ENCODE measurements at places on chromosomes 7 and 10. TPM values are rescaled to one million over a fixed set of nuclear protein-coding genes. Genes with fewer than 3 reads are reported as not detected.

DNA sequence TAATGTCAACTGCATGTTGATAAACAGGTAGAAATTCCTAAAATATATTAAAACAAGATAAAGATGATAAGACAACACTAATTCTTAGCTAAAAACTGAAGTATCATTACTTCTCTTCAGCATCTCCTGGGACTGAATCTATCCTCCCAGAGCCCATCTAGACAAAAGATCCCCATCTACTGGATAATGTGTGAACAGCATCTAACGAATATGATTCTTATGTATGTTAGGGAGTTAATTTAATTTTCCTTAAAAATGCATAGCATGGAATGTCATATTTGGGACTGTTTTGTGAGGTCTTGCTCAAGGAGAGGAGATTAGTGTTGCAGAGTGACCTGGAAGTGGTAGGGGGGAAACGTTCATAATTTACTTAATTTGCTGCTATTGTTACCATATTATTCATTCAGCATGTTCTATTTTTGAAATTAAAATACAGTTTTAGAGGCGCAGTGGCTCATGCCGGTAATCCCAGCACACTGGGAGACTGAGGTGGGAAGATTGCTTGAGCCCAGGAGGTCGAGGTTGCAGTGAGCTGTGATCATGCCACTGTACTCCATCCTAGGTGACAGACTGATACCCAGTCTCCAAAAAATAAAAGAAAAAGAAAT lies 305.1 kb upstream of the CSTF2T start:
- no peaks in the 10 kb centered on the region for H3K4me1 ChIP-seq
- no peak overlapping the region for H3K4me3 ChIP-seq
- no peaks in the 10 kb centered on the region for H3K36me3 ChIP-seq
- no peak overlapping the region for H3K27ac ChIP-seq
- no peaks in the 10 kb centered on the region for H3K27me3 ChIP-seq

DNA sequence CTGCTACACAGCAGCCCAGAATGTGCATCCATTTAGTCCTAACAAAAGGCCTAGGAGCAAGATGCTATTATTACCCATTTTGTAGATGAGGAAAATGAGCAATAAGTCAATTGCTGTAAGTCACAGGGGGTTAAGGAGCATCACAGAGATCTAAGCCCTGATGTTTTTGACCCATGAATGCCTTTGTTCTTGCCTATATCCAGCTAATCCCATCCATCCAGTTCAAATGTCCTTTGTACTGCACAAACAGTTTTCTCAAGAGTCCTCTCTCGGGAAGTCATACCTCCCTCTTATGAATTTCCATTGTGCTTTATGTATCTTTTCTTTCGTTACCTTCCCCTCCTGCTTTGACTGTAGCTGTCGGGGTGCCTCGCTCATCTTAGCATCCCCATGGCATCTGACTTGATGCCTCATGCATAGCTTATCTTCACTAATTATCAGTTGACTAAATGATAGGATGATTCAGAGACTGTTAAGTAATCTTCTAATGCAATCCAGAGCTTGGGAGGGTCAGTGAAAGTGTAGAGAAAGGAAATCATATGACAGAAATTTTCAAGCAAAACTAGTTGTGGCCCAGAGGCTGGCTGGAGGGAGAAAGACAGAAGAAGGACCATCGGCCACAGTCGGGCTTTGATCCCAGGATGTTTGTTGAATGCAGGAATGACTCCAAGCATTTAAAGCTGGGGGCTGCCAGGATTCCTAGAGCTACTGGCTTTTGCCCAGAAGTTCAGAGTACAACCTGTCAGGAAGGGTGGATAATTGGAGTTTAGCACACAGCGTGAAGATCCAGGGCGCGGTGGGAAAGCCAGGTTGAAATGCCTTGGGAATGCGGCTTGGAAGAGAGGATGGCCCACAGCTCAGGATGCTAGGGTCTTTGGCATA lies 23.5 kb downstream of the BLVRA start:
- no peaks in the 10 kb centered on the region for H3K36me3 ChIP-seq
- peak overlapping the region; percentile 17 for H3K4me3 ChIP-seq
- H3K27me3 ChIP-seq, result no peaks in the 10 kb centered on the region
- no peak for DNase-seq

DNA sequence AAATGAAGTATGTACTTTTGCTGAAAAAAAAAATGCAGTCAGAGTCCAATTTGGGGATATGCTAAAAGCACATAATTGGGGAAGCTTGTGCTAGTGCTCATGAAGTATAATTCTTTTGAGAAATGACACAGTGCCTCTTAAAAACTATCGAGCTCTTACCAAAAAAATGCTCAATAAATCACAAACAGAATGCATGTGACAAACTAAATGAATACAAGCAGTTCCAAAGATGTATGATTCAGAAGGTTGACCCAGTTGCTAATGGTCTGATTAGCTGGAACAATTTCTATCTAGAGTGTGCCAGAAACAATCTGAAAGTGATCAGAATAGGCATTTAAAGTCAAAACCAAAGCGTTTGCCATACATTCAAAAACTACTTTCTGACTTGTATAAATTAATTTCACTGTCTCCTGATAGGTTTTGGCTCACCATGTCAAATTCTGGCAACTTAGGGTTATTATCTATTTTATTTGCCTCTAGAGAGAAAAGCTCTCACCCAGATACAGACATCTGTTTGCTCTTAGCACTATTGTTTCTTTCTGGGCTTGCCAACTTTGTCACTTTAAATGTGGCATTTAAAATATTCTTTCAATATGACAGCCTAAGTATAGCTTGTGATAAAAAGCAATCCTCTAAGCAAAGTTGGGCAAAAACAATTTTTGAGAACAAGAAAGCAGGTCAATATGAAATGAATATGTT lies 114.7 kb upstream of the AHR start:
- H3K27ac ChIP-seq, result no peak overlapping the region
- H3K4me3 ChIP-seq, result no peak overlapping the region
- no peaks in the 10 kb centered on the region for H3K27me3 ChIP-seq

Gene EBLN1
- not detected for total RNA-seq

Gene FKBP14
- 5.2 TPM for total RNA-seq

GRCh38 chr10:79438699-79439085 lies 6.7 kb downstream of the ZCCHC24 start:
- no peaks in the 10 kb centered on the region for H3K27me3 ChIP-seq
- peaks cover 2% of the 10 kb centered on the region for H3K4me1 ChIP-seq
- no peaks in the 10 kb centered on the region for H3K36me3 ChIP-seq
- no peak for DNase-seq
- no peak overlapping the region for H3K4me3 ChIP-seq
- H3K27ac ChIP-seq, result no peak overlapping the region

GRCh38 chr10:110698782-110699201 lies 54.7 kb downstream of the RBM20 start:
- H3K4me1 ChIP-seq, result no peaks in the 10 kb centered on the region
- no peaks in the 10 kb centered on the region for H3K27me3 ChIP-seq
- no peak overlapping the region for H3K27ac ChIP-seq
- no peak for DNase-seq
- H3K36me3 ChIP-seq, result no peaks in the 10 kb centered on the region

- H3K4me3 ChIP-seq, result no peak overlapping the region
- H3K27ac ChIP-seq, result no peak overlapping the region
These were observed 225.9 kb downstream of the LRMDA start for GRCh38 chr10:75657351-75657750.

DNA sequence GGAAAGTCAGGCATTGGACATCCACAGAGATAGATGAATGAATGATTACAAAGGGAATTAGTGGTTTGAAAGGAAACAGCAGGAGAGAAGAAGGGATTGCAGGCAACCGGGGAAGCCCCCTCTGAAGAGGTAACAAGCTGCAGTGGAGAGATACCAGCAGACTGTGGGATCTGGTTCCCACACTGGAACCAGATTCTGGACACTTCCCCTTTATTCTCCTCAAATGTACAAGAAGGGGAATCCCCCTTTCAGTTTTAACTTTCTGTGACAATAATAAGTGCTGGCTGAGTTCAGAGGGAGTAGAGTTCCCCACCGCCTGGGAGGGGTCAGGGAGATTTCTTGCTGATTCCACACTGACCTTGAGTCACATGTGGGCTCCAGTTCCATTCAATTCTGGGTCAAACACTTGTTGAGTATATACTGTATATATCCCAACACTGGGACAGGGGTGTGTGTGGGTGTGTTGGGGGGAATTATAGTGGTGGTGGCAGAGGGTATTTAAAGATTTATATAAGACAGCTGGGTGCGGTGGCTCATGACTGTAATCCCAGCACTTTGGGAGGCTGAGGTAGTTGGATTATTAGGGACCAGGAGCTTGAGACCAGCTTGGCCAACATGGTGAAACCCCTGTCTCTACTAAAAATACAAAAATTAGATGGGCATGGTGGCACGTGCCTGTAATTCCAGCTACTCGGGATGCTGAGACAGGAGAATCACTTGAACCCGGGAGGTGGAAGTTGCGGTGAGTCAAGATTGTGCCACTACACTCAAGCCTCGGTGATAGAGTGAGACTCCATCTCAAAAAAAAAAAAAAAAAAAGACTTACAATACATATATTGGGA lies 16.5 kb upstream of the DDIT4 start:
- peak overlapping the region; percentile 82 for H3K27ac ChIP-seq
- H3K4me3 ChIP-seq, result no peak overlapping the region
- no peaks in the 10 kb centered on the region for H3K27me3 ChIP-seq
- no peak for DNase-seq

GRCh38 chr10:35035606-35036005 lies 54.5 kb downstream of the CUL2 start:
- no peaks in the 10 kb centered on the region for H3K4me1 ChIP-seq
- no peaks in the 10 kb centered on the region for H3K27me3 ChIP-seq
- DNase-seq, result no peak
- no peak overlapping the region for H3K27ac ChIP-seq
- no peaks in the 10 kb centered on the region for H3K36me3 ChIP-seq

Gene DKK1
- not detected for total RNA-seq

- DNase-seq, result no peak
- no peak overlapping the region for H3K27ac ChIP-seq
- no peaks in the 10 kb centered on the region for H3K27me3 ChIP-seq
- H3K4me1 ChIP-seq, result no peaks in the 10 kb centered on the region
- no peak overlapping the region for H3K4me3 ChIP-seq
- peaks cover 80% of the 10 kb centered on the region for H3K36me3 ChIP-seq
These were observed 14.9 kb downstream of the MAD1L1 start for GRCh38 chr7:2217716-2218443.

- peak overlapping the region; percentile 19 for H3K27ac ChIP-seq
- no peaks in the 10 kb centered on the region for H3K27me3 ChIP-seq
- DNase-seq, result no peak
These were observed 26.7 kb upstream of the CD36 start for GRCh38 chr7:80611779-80612178.

DNA sequence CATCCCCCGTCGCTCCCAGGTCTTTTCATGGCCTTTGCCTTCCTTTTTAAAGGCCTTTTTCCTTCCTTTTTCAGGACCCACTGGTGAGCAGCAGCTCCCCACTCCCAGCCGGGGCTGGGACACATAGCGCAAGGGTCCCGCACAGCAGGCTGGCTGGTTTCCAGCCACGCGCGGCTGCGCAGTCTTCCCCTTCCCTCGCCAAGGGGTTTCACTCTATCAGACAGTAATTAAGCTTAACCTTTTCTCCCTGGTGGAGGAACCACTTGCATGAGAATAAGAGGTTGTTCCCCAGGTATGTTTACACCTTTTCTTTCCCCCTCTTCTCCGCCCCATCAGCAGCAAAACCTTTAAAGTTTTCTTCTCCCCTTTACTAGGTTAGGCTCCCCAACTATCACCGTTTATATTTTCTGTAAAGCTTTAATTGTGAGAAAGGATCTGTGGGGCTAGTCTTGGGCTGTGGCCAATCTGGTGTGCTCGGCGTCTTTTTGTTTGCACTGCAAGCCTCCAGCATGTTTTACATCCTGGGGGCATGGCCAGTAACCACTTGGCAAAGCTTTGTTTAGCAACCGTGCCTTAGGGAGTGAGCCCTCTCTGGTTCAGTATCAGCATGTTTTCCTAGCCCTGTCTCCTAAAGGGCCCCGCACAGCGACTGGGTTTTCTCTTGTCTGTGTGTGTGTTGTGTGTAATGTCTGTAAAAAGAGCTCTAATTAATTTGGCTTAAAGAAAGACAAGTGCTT lies 219.6 kb downstream of the PHF14 start:
- peak overlapping the region; percentile 25 for H3K27ac ChIP-seq
- no peaks in the 10 kb centered on the region for H3K36me3 ChIP-seq
- no peaks in the 10 kb centered on the region for H3K27me3 ChIP-seq
- no peaks in the 10 kb centered on the region for H3K4me1 ChIP-seq
- no peak for DNase-seq
- H3K4me3 ChIP-seq, result peak overlapping the region; percentile 8

Gene EGFR
- 56.5 TPM for total RNA-seq

Gene SLC39A12
- not detected for total RNA-seq

Gene ANKRD16
- 11.4 TPM for total RNA-seq

Gene SPDYE1
- not detected for total RNA-seq
